ENCODE measurements at places on chromosomes 16 and 17. TPM values are rescaled to one million over a fixed set of nuclear protein-coding genes. Genes with fewer than 3 reads are reported as not detected.

DNA sequence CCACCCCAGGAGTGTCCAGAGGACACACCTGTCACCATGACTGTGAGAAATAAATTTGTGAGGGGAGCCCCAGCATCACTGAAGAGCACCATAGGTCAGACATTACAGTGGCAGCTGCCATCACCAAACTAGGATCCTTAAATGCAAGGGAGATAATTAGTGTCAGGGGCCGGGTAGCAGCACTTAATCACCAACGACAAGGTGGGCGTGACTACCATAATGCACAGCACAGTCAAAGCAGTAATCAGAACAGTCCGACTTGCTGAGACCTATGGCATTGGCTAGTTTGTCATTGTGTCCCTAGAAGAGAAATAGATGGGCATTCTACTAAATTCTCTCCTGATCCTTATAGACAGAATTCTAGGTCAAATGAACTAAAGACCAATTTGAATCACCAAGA lies 856.7 kb upstream of the GOT2 start:
- no peaks in the 10 kb centered on the region for H3K36me3 ChIP-seq
- no peaks in the 10 kb centered on the region for H3K4me1 ChIP-seq
- no peak overlapping the region for H3K4me3 ChIP-seq
- H3K27me3 ChIP-seq: no peaks in the 10 kb centered on the region
- DNase-seq: no peak

DNA sequence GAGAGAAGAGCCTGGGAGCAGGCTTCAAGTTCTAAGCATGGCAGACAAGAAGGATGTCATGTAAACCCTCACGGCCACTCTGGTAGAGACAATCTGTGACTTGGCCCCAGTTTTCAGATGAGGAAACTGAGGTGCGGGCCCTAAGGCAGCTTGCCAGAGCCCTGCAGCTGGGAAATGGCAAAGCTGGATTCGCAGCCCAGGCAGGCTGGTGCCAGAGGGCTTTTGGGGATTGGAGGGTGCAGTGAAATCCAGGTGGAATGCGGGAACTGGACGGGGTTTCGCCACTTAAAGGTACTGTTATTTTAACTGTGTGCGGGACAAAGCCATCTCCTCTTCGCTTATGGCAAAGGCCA lies 477 bp upstream of the OSGIN1 start:
- peaks cover 12% of the 10 kb centered on the region for H3K4me1 ChIP-seq
- no peaks in the 10 kb centered on the region for H3K27me3 ChIP-seq
- no peak for DNase-seq
- peak overlapping the region; percentile 88 for H3K27ac ChIP-seq
- no peak overlapping the region for H3K4me3 ChIP-seq

DNA sequence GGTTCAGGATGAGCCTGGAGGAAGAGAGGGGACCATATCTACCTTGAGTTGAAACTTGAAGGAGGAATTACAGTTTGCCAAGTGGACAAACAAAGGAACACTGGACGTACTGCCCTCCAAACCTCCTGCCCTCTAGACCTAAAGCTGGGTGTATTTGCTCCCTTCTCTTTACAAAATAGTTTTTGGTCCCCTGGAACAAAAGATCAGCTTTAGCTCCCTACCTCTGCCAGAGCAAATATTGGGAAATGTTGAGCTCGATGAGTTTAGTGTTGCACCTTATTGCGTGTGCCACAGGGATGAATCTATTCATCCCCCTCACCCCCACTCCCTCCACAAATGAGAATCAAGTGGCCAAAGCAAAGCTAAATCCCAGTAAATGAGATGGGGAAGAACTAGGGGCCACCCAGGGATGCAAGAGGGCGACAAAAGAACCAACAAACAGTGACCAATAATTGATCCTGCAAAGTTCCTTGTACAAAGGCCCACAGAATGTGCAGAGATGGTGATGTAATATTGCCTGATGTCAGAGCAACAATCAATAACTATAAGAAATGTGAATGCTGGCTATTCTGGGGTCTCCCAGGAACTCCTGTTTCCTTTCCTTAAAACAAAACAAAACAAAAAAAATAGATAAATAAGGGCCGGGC lies 17.2 kb upstream of the TAT start:
- H3K27me3 ChIP-seq: no peaks in the 10 kb centered on the region
- no peaks in the 10 kb centered on the region for H3K36me3 ChIP-seq
- peak overlapping the region; percentile 8 for H3K27ac ChIP-seq
- H3K4me3 ChIP-seq: no peak overlapping the region
- no peaks in the 10 kb centered on the region for H3K4me1 ChIP-seq

GRCh38 chr17:62968445-62968923 lies 2.4 kb downstream of the TANC2 start:
- H3K4me3 ChIP-seq: no peak overlapping the region
- DNase-seq: no peak
- H3K36me3 ChIP-seq: no peaks in the 10 kb centered on the region
- H3K27ac ChIP-seq: no peak overlapping the region
- peaks cover 16% of the 10 kb centered on the region for H3K4me1 ChIP-seq
- H3K27me3 ChIP-seq: no peaks in the 10 kb centered on the region

- no peaks in the 10 kb centered on the region for H3K36me3 ChIP-seq
- peaks cover 17% of the 10 kb centered on the region for H3K4me1 ChIP-seq
- H3K4me3 ChIP-seq: peak overlapping the region; percentile 89
Measured at GRCh38 chr16:11742093-11742535, 543 bp downstream of the TXNDC11 start.

GRCh38 chr17:48469227-48469626 lies 39.2 kb upstream of the SKAP1 start:
- no peak overlapping the region for H3K27ac ChIP-seq
- DNase-seq: no peak
- no peak overlapping the region for H3K4me3 ChIP-seq
- no peaks in the 10 kb centered on the region for H3K4me1 ChIP-seq
- H3K27me3 ChIP-seq: no peaks in the 10 kb centered on the region

DNA sequence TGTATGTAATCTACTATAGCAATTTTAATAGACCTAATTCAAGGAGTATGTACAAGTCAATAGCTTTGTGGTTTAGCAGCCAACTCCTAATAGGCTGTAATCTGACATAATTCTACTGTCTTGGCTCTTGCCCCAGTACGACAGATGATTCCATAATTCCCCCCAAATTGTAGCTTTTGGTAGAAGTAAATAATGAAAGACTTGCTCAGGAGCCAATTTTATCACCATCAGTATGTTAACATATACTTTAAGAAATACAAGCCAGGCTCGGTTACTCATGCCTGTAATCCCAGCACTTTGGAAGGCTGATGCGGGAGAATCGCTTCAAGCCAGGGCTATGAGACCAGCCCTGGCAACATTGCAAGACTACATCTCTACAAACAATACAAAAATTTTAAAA lies 53.9 kb downstream of the AP2B1 start:
- DNase-seq: no peak
- no peak overlapping the region for H3K27ac ChIP-seq
- no peak overlapping the region for H3K4me3 ChIP-seq
- peaks cover 13% of the 10 kb centered on the region for H3K36me3 ChIP-seq
- H3K27me3 ChIP-seq: no peaks in the 10 kb centered on the region

DNA sequence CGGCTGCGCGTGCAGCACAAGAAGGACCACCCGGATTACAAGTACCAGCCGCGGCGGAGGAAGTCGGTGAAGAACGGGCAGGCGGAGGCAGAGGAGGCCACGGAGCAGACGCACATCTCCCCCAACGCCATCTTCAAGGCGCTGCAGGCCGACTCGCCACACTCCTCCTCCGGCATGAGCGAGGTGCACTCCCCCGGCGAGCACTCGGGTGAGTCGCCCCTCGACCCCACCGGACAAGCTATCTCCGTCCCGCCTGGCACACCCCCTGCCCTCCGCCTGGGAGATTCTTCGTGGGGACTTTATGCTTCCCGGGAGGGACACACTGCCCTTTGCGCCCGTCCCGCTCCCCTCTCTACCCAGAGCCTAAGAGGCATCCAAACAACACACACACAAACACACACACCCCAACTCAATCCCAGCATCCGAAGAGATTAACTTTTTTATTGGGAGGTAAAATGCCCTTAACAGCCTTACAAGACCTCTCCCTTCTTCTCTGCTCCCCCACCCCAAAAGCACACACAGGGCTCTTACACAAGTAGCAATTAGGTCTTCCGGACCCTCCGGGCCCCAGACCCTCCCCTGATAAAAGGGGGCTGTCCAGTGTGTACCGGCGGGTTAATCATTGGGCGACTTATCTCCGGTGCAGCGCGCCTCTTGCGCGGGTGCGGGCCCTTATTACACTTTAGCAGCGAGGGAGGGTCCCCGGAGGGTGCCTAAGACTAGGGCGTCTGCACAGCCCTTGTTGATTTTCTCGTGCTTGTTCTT lies 2.1 kb downstream of the SOX9 start:
- no peaks in the 10 kb centered on the region for H3K27me3 ChIP-seq
- peaks cover 19% of the 10 kb centered on the region for H3K36me3 ChIP-seq
- peaks cover 35% of the 10 kb centered on the region for H3K4me1 ChIP-seq
- peak overlapping the region; percentile 46 for H3K27ac ChIP-seq
- no peak for DNase-seq

DNA sequence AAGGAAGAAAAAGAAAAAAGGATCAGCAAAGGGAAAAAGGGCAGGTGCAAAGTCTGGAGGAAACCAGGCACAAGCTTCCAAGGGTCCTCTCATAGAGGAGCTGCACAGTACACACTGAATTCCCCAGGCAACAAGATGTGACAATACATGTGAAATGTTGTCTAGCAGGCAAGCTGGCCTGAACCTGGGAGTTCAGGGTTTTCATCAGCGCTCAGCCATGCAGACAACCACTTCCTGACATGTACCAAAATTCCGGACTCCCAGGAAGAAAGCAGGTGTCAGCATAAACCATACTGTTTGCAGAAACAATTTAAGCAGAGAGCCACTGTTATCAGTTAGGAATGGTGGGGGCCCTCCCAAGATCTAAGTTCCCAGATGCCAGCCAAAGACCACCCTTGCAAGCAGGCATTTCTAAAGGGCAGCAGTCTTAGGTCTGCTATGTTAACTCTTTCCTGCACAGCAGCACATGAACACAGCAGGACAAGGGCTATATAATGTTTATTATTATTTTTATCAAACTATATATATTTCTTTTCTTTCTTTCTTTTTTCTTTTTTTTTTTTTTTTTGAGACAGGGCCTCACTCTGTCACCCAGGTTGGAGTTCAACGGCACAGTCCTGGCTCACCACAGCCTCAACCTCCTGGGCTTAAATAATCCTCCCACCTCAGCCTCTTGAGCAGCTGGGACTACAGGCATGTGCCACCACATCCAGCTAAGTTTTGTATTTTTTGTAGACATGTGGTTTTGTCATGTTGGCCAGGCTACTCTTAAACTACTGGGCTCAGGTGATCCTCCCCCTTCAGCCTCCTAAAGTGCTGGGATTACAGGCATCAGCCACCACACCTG lies 10.1 kb downstream of the TK2 start:
- no peaks in the 10 kb centered on the region for H3K4me1 ChIP-seq
- peaks cover 20% of the 10 kb centered on the region for H3K36me3 ChIP-seq
- H3K4me3 ChIP-seq: no peak overlapping the region
- DNase-seq: no peak

- H3K4me3 ChIP-seq: peak overlapping the region; percentile 55
- no peaks in the 10 kb centered on the region for H3K27me3 ChIP-seq
- peaks cover 5% of the 10 kb centered on the region for H3K4me1 ChIP-seq
- H3K36me3 ChIP-seq: peaks cover 6% of the 10 kb centered on the region
- peak; percentile 60 for DNase-seq
- H3K27ac ChIP-seq: no peak overlapping the region
Measured at GRCh38 chr16:31487071-31487719, 4.3 kb downstream of the SLC5A2 start.

- no peaks in the 10 kb centered on the region for H3K27me3 ChIP-seq
- no peak overlapping the region for H3K4me3 ChIP-seq
- H3K27ac ChIP-seq: no peak overlapping the region
- peaks cover 12% of the 10 kb centered on the region for H3K4me1 ChIP-seq
- no peaks in the 10 kb centered on the region for H3K36me3 ChIP-seq
Measured at GRCh38 chr16:24639769-24640168, 89.7 kb upstream of the TNRC6A start.

- no peak for DNase-seq
- H3K36me3 ChIP-seq: no peaks in the 10 kb centered on the region
- no peak overlapping the region for H3K27ac ChIP-seq
- no peak overlapping the region for H3K4me3 ChIP-seq
- H3K27me3 ChIP-seq: no peaks in the 10 kb centered on the region
- peaks cover 5% of the 10 kb centered on the region for H3K4me1 ChIP-seq
Measured at GRCh38 chr17:45236282-45236606, 14.6 kb downstream of the FMNL1 start.

- no peaks in the 10 kb centered on the region for H3K4me1 ChIP-seq
- no peaks in the 10 kb centered on the region for H3K27me3 ChIP-seq
- H3K36me3 ChIP-seq: no peaks in the 10 kb centered on the region
- H3K4me3 ChIP-seq: no peak overlapping the region
- no peak overlapping the region for H3K27ac ChIP-seq
Measured at GRCh38 chr17:29021226-29021625, 15.4 kb upstream of the SEZ6 start.

GRCh38 chr17:17440010-17440843 lies 36.6 kb upstream of the MED9 start:
- peak overlapping the region; percentile 31 for H3K27ac ChIP-seq
- no peaks in the 10 kb centered on the region for H3K36me3 ChIP-seq
- no peaks in the 10 kb centered on the region for H3K27me3 ChIP-seq
- DNase-seq: peak; percentile 69
- H3K4me3 ChIP-seq: no peak overlapping the region
- H3K4me1 ChIP-seq: no peaks in the 10 kb centered on the region

DNA sequence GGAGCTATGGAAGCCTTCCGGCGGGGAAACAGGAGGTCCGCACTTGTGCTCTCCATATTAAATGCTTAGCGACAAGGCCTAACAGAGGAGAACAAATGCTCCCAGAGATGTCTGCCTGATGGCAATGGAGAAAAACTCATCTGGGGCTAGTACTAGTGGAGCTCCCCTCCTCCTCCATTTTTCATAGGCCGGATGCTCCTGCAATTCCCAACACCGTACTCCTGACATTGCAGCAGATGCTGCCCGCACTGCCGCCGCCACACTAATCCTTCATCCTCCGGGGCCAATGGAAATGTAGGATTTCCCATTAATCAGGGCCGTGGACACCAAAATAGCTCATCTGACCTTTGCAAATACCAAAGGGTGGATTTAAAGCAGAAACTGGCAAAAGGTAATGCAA lies 27.5 kb downstream of the TOM1L2 start:
- H3K4me1 ChIP-seq: peaks cover 13% of the 10 kb centered on the region
- H3K27ac ChIP-seq: no peak overlapping the region

Gene CNTNAP1
- polyA plus RNA-seq: 20.0 TPM

Gene IL34
- 2.7 TPM for polyA plus RNA-seq

Gene GPR139
- not detected for polyA plus RNA-seq

Gene RHBDL1
- polyA plus RNA-seq: 5.1 TPM

Gene SLC13A2
- not detected for polyA plus RNA-seq

Gene TERF2IP
- polyA plus RNA-seq: 69.7 TPM
